NCI-H82 (cell line): ENCODE measurements at places on chromosomes 1 and 21.
A peak's percentile ranks its signal among the peaks of the same experiment; 100 is the strongest.

- no peak for DNase-seq
Measured at GRCh38 chr21:34223376-34223775, 140.4 kb upstream of the KCNE2 start.

GRCh38 chr1:156539818-156540355, 32.5 kb downstream of the IQGAP3 start:
- no peak for DNase-seq

- no peak for DNase-seq
Measured at GRCh38 chr1:39165049-39165448, 39.4 kb upstream of the MACF1 start.

GRCh38 chr1:206693592-206693991, 8.9 kb downstream of the MAPKAPK2 start:
- DNase-seq, result no peak

DNA sequence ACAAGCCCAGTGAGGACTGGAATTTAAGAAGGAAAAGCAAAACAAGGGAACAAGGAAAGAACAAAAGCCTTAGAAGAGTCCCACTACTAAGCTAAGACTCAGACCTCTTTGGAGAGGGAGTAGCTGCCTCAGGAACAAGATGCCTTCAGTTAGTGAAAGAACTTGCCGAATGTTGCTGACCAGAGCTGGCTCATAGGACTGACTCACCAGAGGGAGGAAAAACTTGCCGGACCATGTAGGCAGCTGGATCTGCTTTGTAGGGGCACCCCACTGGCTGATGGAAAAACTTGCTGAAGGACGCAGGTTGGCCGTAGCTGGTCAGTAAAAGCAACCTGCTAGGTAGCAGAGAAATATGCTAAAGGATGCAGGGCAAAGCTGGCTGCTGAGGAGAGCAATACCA, 15.3 kb upstream of the ZSWIM5 start:
- no peak for DNase-seq

- no peak for DNase-seq
Measured at GRCh38 chr21:39667353-39667891, 54.7 kb downstream of the B3GALT5 start.

- DNase-seq, result no peak
Measured at GRCh38 chr1:154398678-154399077, 6.5 kb upstream of the IL6R start.

GRCh38 chr1:27603309-27603680, 649 bp downstream of the AHDC1 start:
- DNase-seq, result peak; percentile 73

DNA sequence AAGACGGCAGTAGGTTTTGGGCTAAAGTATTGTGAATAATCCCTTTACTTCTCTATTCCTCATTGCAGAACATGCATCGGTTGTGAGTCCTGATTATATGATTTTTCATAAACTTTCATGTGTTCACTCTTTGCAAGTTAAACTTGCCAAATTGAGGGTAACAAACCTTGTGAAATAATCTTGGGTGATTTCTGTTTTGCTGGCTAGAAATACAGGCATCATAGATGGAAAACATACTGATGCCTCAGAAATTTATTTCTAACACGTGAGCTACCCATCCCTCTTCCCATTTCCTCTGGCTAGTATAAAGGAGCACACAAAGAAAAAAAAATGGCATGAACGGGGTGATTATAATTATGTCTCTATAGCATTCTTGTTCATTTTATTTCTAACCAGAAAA, 39.6 kb downstream of the RGS5 start:
- no peak for DNase-seq

DNA sequence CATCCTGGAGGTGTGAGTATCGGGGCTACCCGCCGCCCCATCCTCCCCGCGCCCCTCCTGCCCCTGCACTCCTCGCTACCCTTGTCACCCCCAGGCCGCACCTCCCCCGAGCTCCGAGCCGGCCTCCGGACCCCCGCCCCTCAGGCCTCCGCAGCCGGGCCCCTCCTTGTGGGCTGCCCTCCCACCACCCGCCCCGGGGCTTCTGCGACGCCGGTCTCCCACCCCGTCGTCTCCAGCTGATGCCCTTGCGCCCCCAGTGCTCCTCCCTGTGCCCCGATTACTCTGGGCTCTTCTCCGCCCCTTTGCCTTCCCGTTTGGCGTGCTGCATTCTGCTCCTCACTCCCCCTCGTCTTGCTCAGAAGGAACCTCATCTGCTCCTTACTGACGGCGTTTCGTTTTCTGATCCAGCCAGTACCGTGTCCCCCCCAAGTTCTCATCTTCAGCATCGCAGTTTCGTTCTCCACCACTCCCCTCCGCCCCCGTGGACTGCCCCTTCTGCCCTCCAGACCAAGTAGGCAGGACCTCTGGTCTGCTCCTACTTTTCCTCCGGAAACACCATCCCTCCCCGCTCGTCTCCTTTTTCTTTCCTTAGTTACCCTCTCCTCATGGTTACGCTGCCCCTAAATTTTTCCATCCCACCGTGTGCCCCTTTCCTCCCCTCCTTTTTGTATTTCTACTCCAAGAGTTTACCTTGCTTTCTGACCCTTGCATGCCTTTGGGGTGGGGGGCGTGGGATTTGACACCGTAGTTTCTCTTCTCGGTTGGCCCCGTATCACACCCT, 841 bp downstream of the SNX27 start:
- peak; percentile 55 for DNase-seq

GRCh38 chr1:83997631-83998030, 1.3 kb downstream of the TTLL7 start:
- DNase-seq, result no peak

DNA sequence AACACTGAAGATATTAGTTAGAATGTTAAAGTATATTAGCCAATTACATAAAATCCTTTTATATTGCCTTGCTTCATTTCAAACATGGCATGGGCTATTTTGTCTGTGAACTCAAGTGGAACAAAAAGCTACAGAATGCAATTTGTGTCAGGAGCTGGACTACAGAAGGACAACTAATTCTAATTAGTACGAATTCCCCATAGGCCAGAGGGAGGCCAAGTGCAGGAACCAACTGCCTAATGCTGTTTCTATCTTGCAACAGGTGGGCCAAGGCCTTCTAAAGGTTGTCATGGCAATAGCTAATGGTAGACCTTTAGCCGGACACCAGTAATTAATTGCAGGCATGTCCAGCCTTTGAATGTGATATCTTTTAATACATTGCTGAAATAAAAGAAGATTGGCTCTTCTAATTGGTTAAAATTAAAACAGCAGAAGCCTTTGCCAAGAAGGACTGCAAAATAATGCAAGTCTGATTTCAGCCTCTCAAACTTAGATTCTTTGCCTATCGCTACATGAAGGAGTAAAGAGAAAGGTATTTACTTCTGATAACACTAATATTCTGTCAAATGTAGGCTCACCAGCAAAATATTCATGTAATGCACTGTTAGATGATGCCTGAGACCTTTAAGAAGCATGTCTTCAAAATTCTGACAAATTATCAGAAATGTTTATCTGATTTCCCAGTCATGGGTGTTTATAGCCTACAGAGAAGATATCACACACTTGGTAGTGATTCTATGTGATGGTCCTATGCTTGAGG, 232.1 kb downstream of the LMO4 start:
- peak; percentile 12 for DNase-seq

DNA sequence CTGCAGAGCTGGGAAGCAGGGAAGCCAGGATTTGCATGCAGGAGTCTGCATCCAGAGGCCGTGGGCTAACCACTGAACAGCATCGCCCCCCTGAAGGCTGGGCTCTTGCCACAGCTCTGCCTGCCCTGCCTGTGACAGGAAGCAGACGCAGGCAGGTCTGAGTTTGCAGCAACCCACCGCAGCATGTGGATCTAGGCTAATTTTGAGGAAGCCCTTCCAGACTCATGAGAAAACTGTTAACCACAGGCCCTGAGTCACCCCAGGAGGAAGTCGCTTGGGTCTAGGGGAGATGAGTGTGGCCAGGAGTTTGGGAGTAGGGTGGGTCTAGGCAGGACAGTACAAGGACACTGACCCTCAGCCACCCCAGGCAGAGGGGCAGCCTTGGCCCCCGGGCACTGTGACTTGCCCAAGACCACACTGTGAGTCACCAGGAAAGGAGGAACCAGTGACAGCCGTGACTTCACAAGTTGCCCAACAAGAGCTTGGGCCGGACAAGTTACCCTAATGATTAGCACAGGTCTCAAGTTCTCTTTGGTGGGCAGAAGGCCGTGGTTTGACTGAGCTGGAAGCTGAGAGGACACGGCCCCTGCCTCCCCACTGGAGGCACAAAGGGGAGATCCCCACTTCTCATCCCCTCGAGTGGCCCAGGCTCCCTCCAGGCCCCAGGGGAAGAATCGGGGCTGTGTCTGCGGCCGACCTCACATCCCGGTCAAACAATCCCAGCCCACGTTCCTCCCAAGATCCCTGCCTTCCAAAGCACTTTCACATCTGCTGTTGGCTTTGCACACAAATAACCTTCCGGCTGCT, 826 bp downstream of the LAPTM5 start:
- DNase-seq, result no peak

DNA sequence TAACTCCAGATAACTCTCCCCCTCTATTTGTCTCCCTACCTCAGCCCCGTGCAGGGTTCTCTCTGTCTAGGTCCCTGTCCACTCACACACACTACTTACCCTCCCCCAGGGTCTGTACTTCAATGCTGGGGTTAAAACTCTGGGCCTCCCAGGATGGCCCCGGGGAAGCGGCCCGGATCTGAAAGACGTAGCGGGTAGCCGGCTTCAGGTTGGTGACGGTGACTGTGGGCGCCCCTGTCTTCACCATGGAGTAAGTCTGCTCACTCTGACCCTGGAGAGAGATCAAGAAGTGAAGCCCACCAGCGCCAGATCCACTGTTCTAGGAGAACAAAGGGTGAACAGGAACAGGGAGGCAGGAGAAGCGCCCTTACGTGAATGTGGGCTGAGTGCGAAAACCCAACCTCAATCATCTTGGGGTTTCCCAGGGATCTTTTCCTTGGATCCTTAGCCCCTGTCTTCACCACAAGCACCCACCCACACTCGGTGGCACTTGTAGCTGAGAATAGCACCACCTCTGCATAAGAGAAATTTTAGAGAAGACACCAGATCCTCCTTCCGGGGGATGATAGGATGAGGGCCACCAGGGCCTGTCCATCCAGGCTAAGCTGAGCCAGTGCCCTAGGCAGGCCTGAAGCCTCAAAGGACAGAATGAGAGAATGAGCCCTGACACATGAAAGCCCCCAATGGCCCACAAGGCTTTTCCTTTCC, 33.5 kb downstream of the EPHA10 start:
- peak; percentile 29 for DNase-seq

DNA sequence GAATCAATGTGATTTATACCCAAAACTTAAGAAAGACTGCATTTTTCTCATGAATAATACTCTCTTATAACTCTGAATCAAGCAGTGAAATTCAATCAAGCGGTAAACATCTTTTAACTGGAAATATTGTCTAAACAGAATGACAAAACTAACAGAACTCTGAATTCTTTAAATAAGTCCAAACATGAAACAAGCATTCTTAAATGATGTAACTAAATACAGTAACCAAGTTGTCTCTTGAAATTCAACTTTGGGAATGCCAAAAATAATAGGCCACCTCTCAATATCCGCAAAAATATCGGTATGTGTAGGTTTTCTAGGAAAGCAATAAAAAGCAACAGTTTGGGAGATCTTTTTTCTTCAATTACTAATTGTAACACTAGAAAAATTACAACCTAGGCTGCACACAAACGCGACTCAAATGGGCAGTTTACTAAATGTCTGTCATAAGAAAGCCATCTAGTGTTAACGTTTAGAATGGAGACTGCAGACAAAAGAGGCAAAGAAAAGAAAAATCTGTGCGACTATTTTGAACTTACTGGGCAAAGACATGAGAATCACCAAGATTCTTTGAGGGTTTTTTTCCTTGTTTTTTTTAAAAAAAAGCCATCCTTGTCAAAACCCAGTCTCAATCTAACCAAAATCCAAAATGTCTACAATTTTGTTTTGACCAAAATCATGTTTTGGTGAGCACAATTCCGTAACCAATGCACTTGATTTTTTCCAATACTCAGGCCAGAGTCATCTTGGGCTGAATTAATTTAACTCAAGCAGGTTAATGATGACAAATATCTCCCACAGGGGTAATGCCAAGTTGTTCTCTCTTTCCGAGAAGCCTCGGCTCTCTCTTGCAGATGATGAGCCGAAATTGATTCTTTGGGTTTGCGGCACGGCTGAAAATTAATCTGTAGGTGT, 1.3 kb downstream of the SIPA1L2 start:
- DNase-seq, result peak; percentile 22

DNA sequence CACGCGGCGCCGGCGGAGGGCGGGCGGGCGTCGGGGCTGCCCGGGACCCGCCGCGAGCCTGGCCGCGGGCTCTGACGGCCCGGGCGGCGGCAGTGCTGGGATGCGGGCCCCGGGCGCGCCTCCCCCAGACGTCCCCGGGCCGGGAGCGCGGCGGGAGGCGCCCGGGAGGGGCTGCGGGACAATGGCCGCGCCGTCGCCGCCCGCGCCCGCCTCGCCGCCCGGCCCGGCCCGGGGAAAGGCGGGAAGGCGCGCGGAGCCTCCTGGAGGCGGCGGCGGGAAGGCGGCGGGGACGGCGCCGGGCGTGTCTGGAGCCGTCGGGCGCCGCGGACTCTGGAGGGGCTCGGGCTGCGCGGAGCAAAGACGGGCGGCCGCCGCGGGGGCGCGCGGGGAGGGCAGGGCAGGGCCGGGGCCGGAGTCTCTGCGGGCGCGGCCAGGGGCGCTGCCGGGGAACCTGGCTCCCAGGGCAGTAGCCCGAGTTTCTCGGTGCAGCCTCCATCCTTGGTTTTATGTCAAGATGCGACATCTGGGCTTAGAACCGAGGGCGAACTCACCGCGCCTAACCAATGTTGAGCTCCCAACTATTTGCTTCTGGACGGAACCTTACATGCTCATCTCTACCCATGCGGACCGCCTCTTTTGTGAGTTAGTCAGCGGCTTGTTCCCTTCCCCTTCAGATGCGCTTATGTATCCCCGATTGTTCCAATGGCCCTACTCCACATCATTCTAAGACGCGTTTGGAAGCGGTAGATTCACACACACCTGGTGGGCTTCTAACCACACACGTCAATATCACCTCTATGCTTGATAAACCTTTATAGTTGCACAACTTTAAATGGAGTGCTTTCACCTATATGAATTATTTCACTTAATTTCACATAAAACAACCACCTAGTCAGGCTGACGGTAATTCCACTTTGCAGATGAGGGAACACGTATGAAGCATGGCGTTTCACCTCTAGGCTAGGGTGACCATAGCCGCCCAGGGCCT, 651 bp downstream of the ZBTB8A start:
- peak; percentile 57 for DNase-seq

DNA sequence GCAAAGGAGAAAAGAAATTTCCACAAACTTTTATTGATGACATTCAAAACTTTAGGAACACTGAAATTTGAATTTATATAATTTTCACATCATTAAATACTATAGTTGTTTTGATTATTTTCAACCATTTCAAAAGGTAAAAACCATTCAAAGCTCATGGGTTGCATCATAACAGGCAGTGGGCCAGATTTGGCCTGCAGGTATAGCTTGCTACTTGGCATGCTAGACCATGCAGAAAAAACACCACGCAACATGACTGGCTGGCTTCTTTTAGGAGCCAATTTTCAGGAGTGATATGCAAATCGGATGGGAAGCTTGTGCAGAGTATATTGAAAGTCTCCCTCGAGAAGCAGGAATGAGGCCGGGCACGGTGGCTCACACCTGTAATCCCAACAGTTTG, 144.8 kb downstream of the GLUL start:
- DNase-seq, result no peak

- DNase-seq, result peak; percentile 80
Measured at GRCh38 chr1:219120624-219121544, 52.8 kb upstream of the LYPLAL1 start.
